GM20000 (cell line): ENCODE measurements at places on chromosomes 12 and 14.

DNA sequence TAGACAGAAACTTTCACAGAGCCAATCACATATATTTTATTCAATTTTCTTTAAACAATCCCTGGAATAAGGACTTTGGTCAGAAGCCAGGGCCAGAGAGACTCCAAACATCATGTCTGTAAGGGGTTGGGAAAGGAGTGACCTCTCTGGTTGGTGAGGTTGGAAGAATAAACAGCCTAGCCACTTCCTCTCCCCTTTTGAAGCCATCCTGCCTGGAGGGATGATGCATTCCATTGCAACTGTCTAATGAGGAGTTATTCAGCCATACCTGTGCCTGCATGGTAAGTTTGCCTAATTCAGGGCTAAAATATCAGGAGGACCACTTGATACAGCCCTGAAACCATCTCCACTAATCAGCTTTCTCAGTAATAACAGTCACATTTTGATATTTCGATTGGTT lies 299.8 kb downstream of the KCNH5 start:
- no peak for DNase-seq

DNA sequence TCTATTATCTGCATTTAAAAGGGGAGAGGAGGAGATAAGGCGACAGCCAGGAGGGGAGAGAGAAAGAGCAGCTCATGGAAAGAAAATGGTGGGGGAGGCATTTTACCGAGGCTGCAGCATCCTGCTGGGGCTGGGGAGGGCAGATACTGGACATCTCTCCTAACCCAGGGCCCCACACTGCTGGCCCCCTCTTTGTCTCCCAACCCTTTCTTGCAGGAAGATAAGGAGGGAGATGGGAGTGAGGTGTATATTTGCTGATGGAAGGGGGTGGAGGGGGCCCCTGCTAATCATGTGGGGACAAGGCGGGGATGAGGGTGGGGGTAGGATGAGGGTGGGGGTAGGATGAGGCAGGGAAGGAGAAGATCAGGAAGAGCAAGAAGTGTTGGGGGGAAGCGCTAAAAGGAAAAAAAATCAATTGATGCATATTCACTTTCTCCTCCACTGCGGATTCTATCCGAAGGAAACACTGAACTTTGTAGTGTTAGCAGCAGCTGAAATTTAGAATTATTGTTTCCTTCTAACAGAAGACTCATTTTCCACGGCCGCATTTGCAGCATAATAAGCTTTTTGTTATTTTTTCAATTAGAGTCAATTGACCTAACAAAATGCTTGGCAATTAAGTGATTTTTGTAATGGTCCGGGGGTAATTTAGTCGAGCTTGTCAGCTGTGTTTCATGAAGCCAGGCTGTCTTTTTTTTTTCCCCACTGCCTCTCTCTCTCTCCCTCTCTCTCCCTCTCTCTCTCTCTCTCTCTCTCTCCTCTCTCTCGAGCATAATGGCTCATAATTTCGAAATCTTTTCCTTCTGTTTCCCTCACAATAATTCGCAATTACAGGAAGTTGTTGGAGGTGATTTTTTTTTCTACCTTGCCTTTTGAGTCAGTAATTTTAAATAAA lies 1134.6 kb downstream of the BCL11B start:
- no peak for DNase-seq

DNA sequence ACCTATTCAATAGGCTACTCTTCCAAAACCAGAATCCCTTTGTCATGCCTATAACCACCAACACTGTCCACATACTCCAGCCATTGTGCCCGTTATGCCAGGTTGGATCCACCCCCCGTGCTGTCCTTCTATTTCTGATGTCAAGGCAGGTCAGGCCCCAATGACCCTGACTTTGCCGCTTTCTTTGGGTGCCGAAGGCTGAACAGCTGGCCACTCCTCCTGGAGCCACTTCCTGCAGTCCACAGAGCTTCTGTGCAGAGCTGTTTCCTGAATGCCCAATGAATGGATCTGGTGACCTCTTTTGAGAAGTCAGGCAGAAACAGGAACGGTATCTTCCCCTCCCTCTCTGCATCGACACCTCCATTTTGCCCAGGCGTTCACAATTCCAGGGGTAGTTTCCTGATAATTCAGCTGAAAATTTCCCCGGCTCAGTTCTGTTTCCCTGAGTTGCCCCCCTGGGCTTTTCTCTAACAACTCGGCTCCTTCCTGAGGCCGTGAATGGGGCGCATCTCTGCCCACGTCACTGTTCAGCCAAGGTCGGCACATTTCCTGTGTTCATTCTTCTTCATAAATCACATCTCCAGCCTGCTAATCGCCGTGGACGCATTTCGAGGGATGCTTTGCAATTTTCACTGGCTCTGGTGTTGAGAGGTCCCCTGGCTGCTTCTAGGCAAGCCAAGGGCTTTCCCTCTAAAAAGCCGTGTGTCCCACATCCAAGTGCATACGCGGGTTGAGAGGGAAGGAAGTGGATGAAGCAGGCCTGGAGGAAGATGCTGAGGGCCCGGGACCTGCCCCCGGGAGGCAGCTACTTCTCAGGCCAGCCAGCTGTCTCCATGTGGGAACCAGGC lies 86.5 kb downstream of the PAPOLA start:
- DNase-seq, result no peak

DNA sequence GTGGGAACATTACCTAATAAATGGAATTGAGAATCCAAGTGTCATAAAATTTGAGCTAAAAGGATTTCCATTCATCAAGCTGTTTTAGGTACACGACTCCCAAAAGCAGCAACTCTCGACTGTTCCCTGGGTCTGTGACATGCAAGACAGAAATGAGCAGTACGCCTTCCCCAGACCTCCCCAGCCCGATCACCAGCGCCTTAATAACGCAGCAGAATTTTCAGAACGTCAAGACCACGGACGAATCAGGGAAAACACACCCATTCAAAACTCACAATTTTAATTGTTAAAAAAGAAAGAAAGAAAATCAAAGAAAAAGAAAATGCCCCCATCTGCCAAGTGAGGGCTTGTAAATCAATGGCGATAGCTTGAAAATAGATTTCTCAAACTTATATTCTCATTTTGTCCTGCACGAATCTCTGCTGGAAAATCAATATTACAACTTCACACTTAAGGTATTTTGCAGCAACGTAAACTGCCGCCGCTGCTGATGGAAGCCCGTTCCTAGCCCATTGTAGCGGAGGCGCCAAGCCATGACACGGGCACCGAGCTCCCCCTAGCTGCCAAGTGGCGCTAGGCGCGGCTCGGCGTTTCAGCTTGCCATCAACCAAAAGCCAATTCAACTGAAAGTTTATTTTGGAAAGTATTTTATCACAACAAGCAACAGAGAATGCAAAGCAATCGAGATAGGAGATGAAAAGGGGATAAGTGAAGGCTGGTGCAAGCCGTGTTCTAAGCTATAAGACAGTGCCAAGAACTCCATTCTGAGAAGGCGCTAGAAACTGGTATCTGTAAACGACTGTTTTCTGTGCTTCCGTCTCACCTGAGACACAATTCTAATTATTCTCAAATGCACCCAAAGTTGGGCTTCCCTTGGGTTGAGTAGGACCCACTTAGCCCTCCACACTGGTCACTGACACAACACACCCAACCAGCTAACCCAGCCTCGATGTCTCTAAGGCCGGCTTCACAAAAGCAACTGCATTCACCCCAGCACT lies 5.5 kb downstream of the BCL11B start:
- DNase-seq, result peak; percentile 81

DNA sequence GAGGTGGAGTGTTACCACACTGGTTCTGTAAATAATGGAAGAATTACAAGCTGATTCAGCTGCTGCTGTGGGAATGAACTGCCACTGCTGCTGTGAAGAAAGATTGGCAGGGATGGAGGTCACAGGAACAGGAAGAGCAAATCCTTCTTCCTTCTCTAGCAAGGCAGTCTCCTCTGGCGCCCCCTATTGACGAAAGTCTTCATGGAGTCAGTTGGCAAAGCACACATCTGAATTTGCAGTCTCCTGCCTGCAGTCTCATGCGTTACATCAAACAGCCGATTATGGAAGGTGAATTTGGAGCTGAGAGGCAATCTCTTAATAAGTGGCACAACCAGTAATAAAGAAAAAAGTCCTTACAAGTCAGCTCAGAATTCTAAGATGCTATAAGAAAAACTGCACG lies 106.0 kb upstream of the TMTC1 start:
- DNase-seq, result peak; percentile 28

GRCh38 chr12:124761871-124762270 lies 101.8 kb downstream of the SCARB1 start:
- DNase-seq, result no peak

- DNase-seq, result no peak
Observed at GRCh38 chr12:93892423-93893268, 215.5 kb downstream of the CRADD start.

GRCh38 chr12:51357374-51358047 lies 11.0 kb upstream of the CELA1 start:
- DNase-seq, result peak; percentile 42

GRCh38 chr14:36518031-36518585 lies 1.9 kb downstream of the NKX2-1 start:
- DNase-seq, result no peak

- DNase-seq, result no peak
Observed at GRCh38 chr12:18690653-18691052, 47.2 kb downstream of the PLCZ1 start.
